Fibroblast of skin of right quadriceps (primary cell): ENCODE measurements at places on chromosomes 11 and 22.

DNA sequence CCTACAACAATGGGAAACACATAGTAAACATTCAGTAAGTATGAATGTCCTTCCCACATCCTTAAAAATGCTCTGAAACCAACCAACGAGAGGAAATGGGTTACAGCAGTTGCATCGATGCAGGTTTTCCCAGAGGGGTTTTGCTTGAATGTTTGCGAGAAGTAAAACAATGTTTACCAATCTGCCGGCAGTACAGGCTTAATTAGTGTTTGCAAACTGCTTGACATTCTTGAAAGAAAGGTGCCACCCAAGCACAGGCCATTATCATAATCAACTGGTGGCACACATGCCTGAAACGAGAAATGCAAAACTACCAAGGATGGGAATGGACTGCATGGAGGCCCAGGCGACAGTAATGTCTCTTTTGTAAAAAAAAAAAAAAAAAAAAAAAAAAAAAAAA is 27.1 kb upstream of the OPCML start:
- DNase-seq: no peak

- DNase-seq: no peak
These were observed 9.2 kb upstream of the GAS2 start for GRCh38 chr11:22657101-22657694.

- no peak for DNase-seq
These were observed 8.9 kb downstream of the RELT start for GRCh38 chr11:73384872-73385689.

GRCh38 chr11:13289081-13289480 is 11.5 kb downstream of the BMAL1 start:
- DNase-seq: peak; percentile 21

- DNase-seq: peak; percentile 47
These were observed 29.3 kb downstream of the FAT3 start for GRCh38 chr11:92253945-92254344.
